NCI-H2081 treated with DMSO at 0.1 percent for 48 hours (cell line): ENCODE measurements at places on chromosomes 1 and 21.

- DNase-seq, result no peak
Observed at GRCh38 chr1:114341299-114341698, 169.7 kb downstream of the TRIM33 start.

GRCh38 chr1:150999926-151000325 lies 6.8 kb downstream of the MINDY1 start:
- DNase-seq, result no peak

DNA sequence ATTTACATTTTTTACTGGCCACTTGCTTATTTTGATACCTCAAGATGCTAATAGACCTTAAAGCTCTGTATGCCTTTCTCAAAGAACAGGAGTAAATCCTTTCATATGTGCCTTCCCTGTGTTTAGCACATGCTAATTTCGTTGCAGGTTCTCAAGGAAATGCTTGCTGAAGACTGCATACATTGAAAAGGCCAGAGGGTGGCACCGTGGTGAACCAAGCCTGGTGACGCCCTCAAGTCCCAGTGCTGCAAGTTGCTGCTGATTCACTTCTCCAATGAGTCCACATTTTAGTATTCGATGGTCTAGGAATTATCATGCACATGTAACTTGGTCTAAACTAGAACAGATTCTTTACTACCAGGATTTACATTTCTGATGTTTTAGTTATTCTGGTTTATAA lies 94.1 kb downstream of the CLDN17 start:
- no peak for DNase-seq

GRCh38 chr1:224542783-224543440 lies 73.2 kb upstream of the CNIH3 start:
- DNase-seq, result no peak

DNA sequence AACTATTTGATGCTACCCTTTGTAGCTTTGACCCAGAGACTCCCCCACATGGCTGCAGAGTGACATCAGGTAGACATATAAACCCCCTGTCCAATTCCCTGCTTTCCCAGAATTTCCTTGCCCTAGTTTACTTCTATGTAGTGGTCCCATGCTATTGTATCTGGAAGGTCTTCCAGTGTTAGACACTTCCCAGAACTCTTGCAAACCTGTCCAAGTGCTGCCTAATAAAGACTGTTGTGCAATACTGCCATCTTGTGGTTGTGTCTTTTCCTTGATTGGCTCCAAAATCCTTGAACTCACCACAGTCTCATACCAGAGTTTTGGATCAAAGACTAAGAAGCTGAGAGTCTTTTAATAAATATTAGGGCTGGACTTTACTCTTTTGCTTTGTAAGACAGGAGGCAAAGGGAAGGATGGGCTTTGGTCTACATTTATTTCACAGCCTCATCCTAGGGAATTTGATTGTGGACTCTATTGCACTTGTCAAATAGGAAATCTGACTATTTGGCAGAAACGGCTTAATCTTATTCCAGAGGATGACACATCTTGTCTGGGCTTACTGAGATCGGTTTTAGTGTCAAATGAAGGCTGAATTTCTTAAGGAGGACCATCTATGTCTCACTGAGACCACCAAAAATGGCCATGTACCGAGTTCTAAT lies 169.9 kb downstream of the LRRC7 start:
- DNase-seq, result peak; percentile 13

GRCh38 chr1:227370533-227371254 lies 52.4 kb upstream of the CDC42BPA start:
- DNase-seq, result no peak

- DNase-seq, result no peak
Observed at GRCh38 chr1:226419284-226420029, 11.6 kb upstream of the PARP1 start.

DNA sequence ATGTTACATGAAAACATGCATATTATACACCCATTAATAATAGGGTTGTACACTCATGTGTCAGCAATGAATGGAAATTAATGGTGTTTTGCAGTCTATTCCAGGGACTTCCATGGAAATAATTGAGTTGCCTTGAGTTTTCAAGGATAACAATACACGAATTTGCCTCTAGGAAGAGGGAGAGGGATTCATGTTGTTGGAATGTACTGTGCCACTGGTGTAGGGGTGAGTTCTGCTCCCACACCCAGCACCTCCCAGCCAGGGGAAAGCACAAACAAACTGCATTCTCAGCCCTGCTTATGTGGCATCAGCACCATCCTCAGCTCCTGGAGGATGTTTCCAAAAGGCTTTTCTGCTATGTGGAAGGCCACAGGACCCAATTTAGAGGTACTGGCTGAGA lies 57.8 kb downstream of the BCAR3 start:
- DNase-seq, result no peak

DNA sequence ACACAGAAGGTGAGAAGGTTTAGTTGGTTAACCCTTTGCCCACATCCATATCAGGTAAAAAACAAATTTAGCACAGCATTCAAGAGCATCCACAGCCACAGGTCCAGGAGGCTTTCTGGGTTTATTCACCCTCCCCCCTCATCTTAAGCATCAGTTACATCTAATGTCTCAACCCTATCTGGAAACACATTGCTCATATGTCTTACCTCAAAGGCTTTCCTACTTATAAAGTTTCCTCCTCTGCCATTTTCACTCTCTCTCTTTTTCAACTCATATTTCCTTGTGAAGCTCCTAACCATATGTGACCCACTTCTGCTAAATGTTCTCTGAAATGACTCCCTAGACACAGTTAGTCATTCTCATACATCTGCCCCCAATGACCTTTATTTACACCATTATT lies 47.9 kb upstream of the RUNX1 start:
- no peak for DNase-seq

DNA sequence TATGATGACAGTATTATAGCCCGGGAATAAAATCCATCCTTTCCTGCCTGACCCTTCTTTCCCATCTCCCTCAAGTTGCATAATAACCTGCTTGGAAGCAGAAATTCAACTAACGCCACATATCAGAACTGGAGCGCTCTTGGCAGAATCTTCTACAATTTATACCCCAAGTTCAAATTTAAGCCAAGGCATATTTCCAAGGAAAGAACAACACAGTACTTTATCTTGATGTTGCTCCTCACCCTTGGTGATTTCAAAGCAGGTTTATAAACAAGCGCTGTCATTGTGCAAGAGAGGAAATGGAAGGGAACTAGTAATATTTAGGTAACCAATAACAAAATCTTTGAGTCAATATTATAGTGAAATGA lies 38.0 kb upstream of the PTGFRN start:
- DNase-seq, result no peak

- no peak for DNase-seq
Observed at GRCh38 chr1:3773572-3774275, 1.2 kb downstream of the SMIM1 start.
